ENCODE measurements at places on chromosomes 3 and 15. TPM values are rescaled to one million over a fixed set of nuclear protein-coding genes. Genes with fewer than 3 reads are reported as not detected.

Gene CCR8
- total RNA-seq: not detected

Gene COL6A5
- total RNA-seq: not detected

Gene CHCHD6
- total RNA-seq: 14.3 TPM

Gene ZNF717
- total RNA-seq: 18.8 TPM

Gene TRIM71
- total RNA-seq: not detected

Gene SLC26A6
- 31.1 TPM for total RNA-seq

Gene IQCF5
- total RNA-seq: not detected

Gene TMEM207
- not detected for total RNA-seq

Gene ALDH1A3
- total RNA-seq: 51.5 TPM

Gene C2CD4B
- total RNA-seq: not detected

Gene NT5DC2
- total RNA-seq: 30.9 TPM

Gene CHRFAM7A
- total RNA-seq: 0.14 TPM

Gene BTLA
- under 0.01 TPM for total RNA-seq

Gene NXPE3
- total RNA-seq: 22.8 TPM

Gene C3orf85
- total RNA-seq: not detected

Gene GPR176
- 108 TPM for total RNA-seq
